ENCODE measurements at places on chromosomes 12 and 14.

DNA sequence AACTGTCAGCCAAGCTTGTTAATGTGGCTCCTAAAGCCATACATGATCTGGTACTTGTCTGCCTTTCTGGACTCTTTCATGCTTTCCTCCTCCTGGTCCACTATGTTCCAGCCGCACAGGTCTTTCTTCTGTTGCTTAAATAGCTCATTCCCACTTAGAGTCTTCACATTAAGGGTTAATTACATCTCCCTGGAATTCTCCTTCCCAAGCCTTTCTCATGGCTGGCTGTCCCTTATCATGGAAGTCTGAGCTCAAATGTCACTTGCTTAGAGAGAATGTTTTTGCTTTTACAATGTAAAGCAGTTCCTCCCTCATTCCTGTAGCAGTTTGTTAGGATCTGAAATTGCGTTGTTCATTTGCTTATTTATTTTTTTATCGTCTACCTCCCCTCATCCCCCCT is 199.6 kb downstream of the TRHDE start:
- DNase-seq, result no peak

- no peak for DNase-seq
Measured at GRCh38 chr12:84661786-84662185, 250.8 kb downstream of the SLC6A15 start.

- no peak for DNase-seq
Measured at GRCh38 chr12:68340404-68341270, 8.5 kb upstream of the MDM1 start.

DNA sequence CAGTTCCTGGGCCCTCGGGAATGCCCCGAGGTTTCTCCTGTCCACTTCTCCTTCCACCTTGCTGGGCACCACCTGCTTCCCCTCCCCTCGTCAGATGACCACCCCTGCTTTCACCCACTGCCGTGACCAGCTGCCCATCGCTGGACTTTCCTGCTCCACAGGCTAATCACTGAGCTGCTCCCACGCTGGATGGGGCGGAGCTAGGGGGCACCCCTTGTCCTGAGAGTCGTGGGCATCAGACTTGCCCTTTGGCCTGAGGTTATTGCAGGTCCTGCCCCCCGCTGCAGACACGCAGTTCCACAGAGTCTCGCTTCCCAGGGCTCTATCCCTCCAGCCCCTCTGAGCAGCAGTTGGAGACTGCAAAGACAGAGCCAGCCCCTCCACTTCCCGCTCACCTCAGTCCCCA is 427 bp downstream of the SLC6A12 start:
- DNase-seq, result no peak

DNA sequence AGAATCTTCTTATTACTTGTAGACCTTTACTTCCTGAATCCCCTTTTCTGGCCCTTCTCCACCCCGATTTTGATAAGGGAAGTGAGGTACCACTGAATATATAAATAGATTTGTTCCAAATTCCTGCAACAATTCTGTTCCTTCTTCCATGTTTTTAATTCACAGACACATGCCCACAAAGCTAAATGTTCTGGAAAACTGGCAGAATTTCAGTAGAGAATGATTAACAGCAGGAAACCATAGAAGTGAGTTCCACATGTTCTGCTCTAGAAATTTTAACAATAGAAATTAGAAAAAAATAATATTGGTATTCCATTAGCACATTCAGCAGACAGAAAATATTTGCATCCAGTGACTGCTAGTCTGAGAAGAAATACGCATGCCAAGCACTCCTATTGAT is 139.6 kb downstream of the SLC2A13 start:
- no peak for DNase-seq

GRCh38 chr14:50036637-50037036 is 79.7 kb downstream of the VCPKMT start:
- no peak for DNase-seq

DNA sequence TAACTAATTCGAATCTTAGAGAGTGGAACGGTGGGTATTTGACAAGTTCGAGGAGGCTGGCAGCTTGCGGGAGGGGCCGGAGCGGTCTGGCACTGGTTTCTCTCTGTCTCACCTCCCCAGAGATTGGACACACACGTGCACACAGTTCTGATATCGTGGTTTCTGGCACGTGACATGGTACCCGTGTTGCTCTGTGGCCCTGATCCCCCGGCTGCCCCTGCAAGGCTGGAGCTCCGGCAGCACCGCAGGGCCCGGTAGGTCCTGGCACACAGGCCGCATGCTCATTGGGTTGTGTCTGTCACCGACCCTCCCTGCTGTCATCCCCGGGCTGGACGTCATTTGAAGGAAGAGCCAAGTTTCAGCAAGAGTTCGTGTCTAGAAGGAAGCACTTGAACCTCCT is 82.7 kb downstream of the PPP2R5C start:
- DNase-seq, result no peak

GRCh38 chr12:65408441-65408840 is 130.0 kb downstream of the MSRB3 start:
- DNase-seq, result no peak

DNA sequence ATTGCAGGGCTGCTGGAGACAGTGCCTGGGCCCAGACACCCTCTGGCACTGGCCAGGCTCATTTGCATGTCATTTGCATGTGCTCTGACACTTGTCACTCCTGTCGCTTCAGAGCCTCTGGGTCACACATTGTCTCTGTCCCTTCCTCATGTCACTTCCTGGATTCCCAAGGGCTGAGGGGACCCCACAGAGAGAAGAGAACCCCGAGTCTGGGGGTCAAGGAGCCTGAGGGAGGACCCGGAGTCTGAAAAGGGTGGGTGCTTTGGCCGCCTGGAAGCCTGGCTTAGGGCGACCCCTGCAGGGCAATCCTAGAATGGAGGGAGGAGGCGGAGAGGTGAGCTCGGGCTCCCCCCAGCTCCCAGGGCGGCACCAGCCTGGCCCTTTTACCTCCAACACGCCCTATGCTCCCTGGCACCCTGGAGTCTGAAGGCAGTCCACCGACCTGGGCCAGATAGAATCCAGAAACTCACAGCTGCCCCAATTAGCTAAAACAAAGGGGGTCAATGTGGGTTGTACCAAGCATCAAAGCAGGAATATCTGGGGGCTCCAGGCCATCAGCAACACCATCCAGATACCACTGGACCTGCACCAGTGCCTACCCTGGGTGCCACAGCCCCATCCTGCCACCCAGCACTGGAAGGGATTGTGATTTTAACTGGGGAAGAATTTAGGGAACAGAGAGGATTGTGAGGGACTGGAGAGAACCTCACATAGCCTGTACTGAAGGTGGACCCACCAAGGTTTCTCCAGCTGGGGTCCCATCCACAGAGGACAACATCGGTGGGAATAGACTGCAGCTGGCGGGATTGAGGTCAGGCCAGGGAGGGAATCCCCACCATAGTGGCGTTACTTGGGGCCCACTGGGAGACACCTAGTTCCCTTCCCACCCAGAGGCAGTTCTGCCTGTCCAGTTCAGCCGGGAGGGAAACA is 21.8 kb upstream of the KRT78 start:
- DNase-seq, result no peak

GRCh38 chr12:64608901-64609535 is 1.3 kb upstream of the RASSF3 start:
- DNase-seq, result no peak

DNA sequence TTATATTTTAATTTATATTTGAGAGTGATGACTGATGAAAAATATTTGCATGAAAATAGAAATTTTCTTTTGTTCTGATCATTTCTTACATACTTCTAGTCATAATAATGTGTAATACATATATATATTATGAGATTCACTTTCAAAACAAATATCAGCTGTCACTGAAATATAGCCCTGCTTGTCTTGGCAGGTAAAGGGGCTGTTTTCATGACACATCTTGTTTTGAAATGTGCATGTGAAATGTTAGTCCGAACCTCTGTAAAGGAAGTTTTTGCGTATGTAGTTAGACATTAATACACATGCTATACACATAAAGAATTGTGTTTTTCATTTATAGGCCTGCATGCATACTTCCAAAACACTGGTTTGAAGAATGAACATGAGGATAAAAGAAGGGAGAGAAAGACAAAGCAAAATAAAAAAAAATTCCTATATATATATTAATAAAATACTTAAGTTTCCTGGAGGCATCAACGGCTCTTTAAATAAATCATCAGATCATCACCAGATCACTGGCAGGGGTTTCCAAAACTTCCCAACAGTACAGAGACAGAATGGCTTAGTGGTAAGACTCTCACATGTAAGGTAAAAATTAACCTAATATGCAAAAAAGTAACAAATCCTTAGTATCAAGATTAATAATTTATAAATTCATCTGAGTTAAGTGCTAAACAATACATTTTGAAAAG is 60.1 kb downstream of the SEL1L start:
- DNase-seq, result no peak

Measured in hippocampal formation (tissue), 2 donors.